ENCODE measurements at places on chromosomes 4 and X. TPM values are rescaled to one million over a fixed set of nuclear protein-coding genes. Genes with fewer than 3 reads are reported as not detected.
A peak's percentile ranks its signal among the peaks of the same experiment; 100 is the strongest.

- DNase-seq, result no peak
These were observed 7.7 kb downstream of the LSM6 start for GRCh38 chr4:146183209-146183608.

DNA sequence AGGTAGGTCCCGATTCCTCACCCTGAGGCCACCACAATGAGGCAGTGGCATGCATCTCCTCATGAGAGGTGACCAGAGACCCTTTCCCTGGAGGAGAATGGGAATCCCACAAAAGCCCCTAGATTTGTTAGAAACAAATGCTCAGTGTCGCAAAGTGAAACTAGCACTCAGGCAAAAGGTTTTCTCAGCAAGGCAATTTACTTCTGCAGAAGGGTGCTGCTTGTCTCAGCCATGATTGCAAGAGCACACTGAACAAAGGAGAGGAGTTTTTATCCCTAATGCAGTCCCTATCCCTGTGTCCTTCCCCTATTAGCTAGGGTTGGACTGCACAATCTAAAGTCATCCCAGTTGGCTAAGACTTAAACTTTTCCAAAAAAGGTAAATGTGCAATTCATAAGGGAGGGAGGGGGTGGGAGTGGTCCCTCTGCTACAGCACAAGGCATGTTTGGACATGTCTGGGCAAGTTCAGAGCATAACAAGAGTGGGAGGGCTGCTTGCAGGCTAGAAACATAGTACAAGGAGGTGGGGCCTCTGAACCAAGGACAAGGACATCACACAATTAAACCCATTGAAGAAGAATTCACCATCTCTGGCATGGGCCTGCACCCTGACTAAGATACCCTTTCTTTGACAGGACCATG is 185.3 kb downstream of the CCNG2 start:
- no peak for DNase-seq

The SLIT2 gene
- 4.7 TPM for total RNA-seq

The SHOX gene
- total RNA-seq, result not detected

- DNase-seq, result no peak
These were observed 37.8 kb downstream of the SH3KBP1 start for GRCh38 chrX:19849464-19850080.

The SMARCA1 gene
- 14.2 TPM for total RNA-seq

DNA sequence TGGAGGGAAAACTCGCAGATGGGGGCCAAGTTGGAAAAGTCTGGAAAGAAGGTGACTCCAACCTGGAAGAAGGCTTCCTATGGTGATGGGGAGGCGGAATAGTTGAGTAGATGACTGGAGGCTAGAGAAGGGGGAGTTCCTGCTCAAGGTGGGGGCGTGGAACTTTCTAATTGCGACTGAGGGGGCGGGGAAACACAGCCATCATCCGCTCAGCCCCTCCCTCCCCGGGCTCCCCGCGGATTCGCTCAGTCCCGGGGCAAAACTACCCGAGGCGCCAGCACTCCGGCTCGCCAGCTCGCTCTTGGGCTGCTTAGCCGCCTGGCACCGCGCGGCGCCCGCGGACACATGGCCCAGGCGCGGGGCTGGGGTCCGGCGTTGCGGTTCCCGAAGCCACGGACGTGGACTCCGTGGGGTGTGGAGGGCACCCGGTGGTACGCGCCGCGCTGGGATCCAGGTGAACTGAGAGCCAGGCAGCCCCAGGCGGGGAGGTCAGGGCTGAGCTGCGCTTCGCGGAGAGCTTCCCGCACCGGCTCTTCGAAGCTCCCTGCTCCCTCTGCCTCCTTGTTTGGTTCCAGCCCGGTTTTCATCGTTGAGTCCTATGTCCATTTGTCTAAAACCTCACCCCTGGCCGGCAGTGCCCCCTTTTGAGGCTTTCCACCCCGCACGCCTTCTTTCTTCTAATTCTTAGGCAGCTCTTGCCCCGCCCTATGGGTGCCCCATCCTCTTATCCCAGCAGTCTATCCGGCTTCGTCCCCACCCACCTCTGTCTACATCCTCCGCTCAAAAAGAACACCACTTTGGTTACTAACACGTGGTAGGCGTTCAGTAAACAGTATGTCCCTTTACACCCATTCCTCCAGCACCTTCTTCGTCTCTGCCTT is 38.9 kb downstream of the STARD8 start:
- DNase-seq, result peak; percentile 41

DNA sequence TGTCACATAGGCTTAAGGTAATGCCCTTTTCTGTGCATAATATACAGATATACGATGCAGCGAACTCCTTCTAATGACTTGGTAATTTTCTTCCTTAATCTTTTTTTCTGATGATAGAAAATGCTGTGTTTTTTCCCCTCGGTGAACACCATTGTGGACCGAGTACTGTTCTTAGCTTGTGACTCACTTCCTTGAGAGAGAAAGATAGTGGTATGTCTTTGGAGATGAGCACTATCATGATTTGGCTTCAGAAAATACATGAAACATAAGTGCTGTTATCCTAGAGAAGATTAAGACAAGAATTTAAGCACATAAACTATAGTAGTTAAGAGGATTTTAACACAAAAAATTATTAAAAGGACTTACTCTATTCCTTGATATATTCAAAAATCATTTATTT is 63.9 kb downstream of the RS1 start:
- DNase-seq, result no peak

DNA sequence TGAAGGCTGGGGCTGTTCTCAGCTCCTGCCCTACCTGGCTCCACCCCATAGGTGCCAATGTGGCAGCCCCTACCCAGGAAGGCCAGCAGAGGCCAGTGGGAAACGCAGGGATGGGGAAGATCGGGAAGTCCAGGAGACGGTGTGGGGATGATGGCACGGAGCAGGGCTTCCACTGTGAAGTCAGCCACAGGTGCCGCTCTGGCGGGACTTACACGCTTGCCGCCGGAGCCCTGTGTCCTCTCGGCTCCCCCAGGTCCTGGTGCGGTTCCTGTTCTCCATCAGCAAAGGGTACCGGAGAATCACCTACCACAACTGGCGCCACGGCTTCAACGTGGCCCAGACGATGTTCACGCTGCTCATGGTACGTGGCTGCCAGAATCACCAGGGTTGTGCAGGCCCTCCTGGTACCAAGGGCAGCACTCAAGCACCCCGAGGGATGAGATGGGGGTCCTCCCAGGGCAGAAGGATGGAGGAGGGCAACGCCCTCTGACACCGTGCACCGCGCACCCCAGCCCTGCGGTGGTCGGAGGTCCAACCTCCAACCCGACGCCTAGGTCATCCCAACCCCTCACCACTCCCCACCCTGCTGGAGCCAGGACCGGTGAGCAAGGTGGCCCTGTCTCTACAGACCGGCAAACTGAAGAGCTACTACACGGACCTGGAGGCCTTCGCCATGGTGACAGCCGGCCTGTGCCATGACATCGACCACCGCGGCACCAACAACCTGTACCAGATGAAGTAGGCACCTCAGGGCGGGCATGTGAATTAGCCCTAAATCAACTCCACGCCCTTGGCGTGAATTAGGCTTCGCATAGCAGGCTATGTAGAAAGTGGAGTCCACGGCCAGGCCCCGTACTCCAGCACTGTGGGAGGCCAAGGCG is 12.0 kb downstream of the ATP5ME start:
- DNase-seq, result no peak

The MSANTD1 gene
- total RNA-seq, result 0.53 TPM

GRCh38 chrX:39473812-39474211 is 623.9 kb downstream of the BCOR start:
- no peak for DNase-seq

DNA sequence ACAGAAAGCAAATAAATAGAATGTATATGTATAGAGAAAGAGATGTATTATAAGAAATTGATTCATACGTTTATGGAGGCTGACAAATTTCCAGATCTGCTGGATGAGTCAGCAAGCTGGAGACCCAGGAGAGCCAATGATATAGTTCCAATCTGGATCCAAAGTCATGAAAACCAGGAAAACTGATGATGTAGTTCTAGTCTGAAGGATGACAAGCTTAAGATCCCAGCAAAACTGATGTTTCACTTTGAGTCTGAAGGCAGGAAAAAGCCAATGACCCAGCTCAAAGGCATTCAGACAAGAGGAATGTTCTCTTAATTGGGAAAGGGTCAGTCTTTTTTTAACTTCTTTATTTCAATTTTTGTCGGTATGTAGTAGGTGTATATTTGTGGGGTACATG is 102.6 kb downstream of the LHFPL1 start:
- no peak for DNase-seq

DNA sequence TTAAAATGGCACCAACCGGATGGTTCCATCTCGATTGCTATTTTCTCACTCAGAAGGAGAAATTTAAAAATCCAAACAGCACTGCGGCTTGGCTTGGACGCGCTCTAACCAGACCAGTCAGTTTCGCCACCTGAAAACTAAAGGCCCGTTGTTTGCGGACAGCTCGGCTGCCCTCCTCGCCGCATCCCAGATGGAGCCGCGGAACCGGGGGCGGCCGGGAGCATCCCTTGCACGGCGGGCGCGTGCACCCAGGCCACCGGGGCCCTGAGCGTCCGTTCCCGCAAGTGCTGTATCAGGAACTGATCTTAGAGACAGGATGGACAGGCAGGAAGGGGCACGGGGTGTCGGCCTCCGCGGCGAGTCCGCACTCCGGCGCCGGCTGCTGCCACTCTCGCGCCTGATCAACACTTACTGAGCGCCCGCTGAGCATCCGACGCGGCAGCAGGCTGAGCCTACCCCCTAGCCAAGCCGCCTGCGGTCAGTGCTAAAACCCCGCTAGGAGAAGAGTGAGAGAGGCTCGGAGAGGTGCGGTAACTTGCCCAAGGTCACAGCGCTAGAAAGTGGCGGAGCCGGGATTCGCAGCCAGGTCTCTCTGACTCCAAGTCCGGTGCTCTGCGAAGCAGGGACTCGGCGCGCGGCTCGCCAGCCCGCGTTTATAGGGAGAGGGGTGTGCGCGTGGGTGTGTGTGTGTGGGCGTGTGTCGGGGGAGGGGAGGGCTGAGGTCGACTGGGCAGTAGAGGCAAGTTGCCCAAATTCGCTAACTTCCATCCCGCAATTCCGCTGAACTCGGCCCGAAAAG is at the start of gene CITED1:
CITED1 (minus strand) TSS at position 629 of the 799 bp plus-strand sequence. CDS start 3,045 bp downstream, outside the sequence.
- DNase-seq, result no peak

The RTL5 gene
- 1.5 TPM for total RNA-seq

DNA sequence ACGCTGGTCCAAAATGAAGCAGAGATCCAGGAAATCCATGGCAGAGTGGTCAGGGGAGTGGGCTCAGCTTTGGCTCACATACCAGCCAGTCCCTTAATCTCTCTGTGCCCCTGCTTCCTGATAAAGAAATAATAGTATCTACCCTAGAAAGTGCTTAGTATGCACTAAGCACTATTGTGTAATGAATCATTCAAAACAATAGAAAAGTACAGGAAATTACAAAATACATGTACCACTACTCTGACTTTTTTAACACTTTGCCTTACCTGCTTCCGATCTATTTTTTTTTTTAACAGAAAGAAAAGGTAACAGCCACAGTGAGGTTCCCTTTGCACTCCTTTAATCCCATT is 49.9 kb downstream of the TBC1D9 start:
- DNase-seq, result no peak

GRCh38 chr4:62407534-62407933 is 1207.4 kb downstream of the ADGRL3 start:
- DNase-seq, result no peak

- DNase-seq, result peak; percentile 2
These were observed 19.1 kb upstream of the KIAA0232 start for GRCh38 chr4:6763330-6763851.

The TLR7 gene
- total RNA-seq, result 0.08 TPM

DNA sequence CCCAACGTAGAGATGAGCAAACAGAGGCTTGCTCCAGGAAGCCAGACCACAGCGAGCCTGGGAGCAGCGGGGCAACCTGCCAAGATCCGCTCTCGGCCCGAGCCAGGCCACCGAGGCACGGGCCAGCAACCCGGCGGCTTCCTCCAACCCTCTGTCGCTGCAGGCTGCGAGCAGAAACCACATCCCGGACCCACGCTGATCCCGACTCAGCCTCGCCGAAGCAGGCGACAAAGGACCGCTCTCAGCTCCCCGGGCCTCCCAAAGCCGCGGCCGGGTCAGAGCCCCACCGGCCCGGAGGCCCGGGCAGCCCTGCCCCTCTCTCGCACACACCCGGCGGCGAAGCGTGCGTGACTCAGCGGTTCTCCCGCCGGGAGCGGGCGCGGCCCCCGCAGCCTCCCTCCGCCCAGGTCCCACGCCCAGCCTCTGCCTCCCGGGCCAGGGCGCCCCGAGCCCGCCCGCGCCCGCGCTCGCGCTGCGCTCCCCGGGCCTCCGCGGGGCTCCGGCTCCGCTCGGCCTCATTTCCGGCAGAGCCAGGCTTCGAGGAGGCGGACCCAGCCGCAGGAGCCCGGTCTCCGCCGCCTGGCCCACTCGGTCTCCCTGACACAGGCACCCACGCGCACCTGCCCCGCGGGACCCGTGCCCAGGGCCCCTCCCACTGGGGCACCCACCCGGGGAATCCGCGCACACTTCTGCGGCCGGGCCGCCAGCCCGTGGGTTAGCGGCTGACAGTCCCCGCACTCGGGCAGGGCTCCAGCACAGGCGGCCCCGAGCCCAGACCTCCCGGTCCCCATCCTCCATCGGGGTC is 1.7 kb downstream of the PPP2R2C start:
- peak; percentile 64 for DNase-seq
